ENCODE measurements at places on chromosomes 2 and 18. TPM values are rescaled to one million over a fixed set of nuclear protein-coding genes. Genes with fewer than 3 reads are reported as not detected.

DNA sequence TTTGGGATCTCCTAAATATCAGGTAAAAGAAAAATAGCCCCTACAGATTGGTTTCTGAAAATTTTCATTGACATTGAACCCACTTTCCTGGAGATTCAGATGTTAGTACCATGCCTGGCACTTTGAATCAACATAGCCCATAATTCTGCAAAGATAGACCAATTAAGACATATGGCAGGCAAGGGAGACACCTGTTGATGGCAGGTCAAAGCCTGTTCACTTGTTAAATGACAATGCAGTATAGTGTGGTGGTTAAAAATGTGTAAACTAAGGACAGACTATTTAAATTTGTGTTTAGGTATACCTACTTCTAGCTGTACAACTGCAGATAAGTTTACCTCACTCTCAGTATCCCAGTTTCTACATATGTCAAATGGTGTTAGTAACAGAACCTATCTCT is 178.1 kb upstream of the MMADHC start:
- H3K27me3 ChIP-seq, result no peaks in the 10 kb centered on the region
- no peak overlapping the region for H3K27ac ChIP-seq
- H3K36me3 ChIP-seq, result no peaks in the 10 kb centered on the region
- no peak overlapping the region for H3K4me3 ChIP-seq
- DNase-seq, result no peak

- no peak overlapping the region for H3K4me3 ChIP-seq
- DNase-seq, result no peak
- H3K36me3 ChIP-seq, result no peaks in the 10 kb centered on the region
- H3K27ac ChIP-seq, result no peak overlapping the region
- no peaks in the 10 kb centered on the region for H3K27me3 ChIP-seq
Observed at GRCh38 chr18:73880387-73880786, 267.2 kb downstream of the FBXO15 start.

DNA sequence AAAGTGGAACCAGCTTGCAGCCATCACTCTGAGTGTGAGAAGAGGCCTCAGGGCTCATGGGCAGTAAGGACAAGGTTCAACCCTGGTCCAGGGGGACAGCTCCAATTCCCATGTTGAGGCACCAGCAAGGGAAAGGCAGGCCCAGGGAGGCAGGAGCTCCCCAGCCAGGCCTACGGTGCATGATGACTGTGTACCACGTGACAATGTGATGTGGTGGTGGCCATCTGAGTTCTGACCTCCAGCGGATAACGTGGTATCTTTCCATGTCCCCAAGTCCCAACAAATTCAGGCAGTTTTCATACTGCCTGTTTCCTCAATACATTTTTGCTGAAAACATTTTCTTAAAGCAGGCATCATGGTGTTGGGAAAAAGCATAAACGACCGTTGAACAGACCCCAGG is 36.1 kb upstream of the COL6A3 start:
- H3K4me1 ChIP-seq, result peaks cover 32% of the 10 kb centered on the region
- DNase-seq, result no peak
- no peaks in the 10 kb centered on the region for H3K36me3 ChIP-seq
- H3K4me3 ChIP-seq, result no peak overlapping the region

- H3K27me3 ChIP-seq, result no peaks in the 10 kb centered on the region
- peak overlapping the region; percentile 89 for H3K4me3 ChIP-seq
- peaks cover 39% of the 10 kb centered on the region for H3K4me1 ChIP-seq
- DNase-seq, result no peak
Observed at GRCh38 chr2:240585101-240585500, 1.4 kb upstream of the CAPN10 start.

RAX gene
- not detected for total RNA-seq

KCNIP3 gene
- total RNA-seq, result 2.9 TPM

B3GNT7 gene
- total RNA-seq, result 0.60 TPM

- peaks cover 66% of the 10 kb centered on the region for H3K4me1 ChIP-seq
- H3K27ac ChIP-seq, result peak overlapping the region; percentile 99
- H3K4me3 ChIP-seq, result no peak overlapping the region
- H3K36me3 ChIP-seq, result no peaks in the 10 kb centered on the region
- no peaks in the 10 kb centered on the region for H3K27me3 ChIP-seq
- no peak for DNase-seq
Observed at GRCh38 chr2:218223046-218223445, 6.1 kb downstream of the ARPC2 start.

GRCh38 chr2:138600732-138601457 is 99.3 kb downstream of the SPOPL start:
- H3K27me3 ChIP-seq, result no peaks in the 10 kb centered on the region
- DNase-seq, result no peak
- H3K27ac ChIP-seq, result no peak overlapping the region
- no peaks in the 10 kb centered on the region for H3K36me3 ChIP-seq

TDRD15 gene
- not detected for total RNA-seq

- DNase-seq, result no peak
- H3K36me3 ChIP-seq, result no peaks in the 10 kb centered on the region
- no peak overlapping the region for H3K27ac ChIP-seq
- H3K4me3 ChIP-seq, result no peak overlapping the region
- H3K4me1 ChIP-seq, result no peaks in the 10 kb centered on the region
Observed at GRCh38 chr2:2331881-2332280, 806 bp upstream of the MYT1L start.

GRCh38 chr2:120678251-120678650 is 57.4 kb upstream of the GLI2 start:
- DNase-seq, result no peak
- H3K36me3 ChIP-seq, result no peaks in the 10 kb centered on the region
- H3K27ac ChIP-seq, result no peak overlapping the region

SLC5A7 gene
- total RNA-seq, result not detected

- peak overlapping the region; percentile 71 for H3K27ac ChIP-seq
- H3K27me3 ChIP-seq, result no peaks in the 10 kb centered on the region
- no peak overlapping the region for H3K4me3 ChIP-seq
- H3K36me3 ChIP-seq, result no peaks in the 10 kb centered on the region
- DNase-seq, result peak; percentile 64
Observed at GRCh38 chr2:27723372-27724144, 48.0 kb upstream of the MRPL33 start.

DNA sequence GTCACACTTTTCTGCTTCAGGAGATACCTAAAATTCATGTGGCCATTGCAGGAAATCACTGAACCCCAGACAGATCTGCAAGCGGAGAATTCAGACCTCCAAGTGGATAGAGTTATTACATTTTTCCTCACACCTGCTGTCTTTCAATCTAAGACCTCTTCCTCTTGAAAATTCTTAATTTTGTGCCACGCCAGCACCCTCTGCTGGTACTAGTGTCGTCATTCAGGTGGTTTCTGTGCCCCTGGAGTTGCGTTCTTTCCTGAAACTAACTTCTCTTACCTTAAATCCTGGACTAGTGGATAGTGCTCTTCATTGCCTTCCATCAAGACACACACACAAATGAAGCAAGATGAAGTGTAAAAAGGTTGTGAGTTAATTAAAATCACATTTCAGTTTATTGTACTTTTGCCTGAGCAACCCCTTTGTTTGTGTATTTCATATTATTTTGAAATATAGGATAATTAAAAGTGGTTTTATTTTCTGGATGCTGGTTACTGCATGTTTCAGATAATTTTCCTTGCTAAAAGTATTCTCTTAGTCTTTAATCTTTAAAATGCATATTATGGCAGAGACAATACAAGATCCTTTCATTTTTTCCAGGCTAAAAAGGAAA is 1.6 kb upstream of the DNER start:
- no peaks in the 10 kb centered on the region for H3K4me1 ChIP-seq
- H3K4me3 ChIP-seq, result no peak overlapping the region
- DNase-seq, result no peak
- H3K27ac ChIP-seq, result no peak overlapping the region
- H3K36me3 ChIP-seq, result no peaks in the 10 kb centered on the region

DNA sequence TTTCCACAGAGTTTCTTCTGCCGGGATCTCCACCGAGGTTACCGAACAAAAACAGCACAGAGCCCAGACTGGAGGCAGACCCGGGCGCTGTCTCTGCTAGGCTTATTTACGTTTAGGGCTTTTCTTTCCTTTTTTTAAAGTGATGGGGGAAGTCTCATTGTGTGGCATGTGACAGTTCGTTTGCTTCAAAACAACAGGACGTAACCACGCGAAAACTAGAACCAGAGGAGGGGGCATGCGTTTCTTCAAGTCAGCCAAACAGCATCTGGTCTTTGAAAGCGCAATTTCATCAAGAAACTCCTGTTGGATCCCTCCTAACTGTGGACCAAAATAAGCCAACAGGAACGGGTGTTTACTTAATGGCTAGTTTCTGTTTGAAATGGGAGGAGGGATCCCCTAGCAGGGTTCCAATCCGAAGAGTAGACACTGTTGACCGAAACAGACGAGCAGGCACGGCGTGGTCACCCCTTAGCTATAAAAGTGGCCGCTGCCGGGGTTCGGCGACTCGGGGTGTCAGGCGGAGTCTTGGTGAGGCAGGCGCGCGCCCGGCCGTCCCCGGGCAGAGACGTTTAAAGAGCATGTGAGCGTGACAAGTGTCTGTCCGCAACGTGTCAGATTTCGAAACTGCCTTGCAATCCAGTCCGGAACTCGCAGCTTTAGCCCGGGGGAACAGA is 997 bp upstream of the TGIF1 start:
- H3K4me1 ChIP-seq, result peaks cover 14% of the 10 kb centered on the region
- peak overlapping the region; percentile 98 for H3K27ac ChIP-seq
- no peaks in the 10 kb centered on the region for H3K36me3 ChIP-seq
- DNase-seq, result peak; percentile 97
- H3K4me3 ChIP-seq, result peak overlapping the region; percentile 97

- no peaks in the 10 kb centered on the region for H3K4me1 ChIP-seq
- H3K27me3 ChIP-seq, result no peaks in the 10 kb centered on the region
- no peak overlapping the region for H3K27ac ChIP-seq
- no peak overlapping the region for H3K4me3 ChIP-seq
- no peak for DNase-seq
- no peaks in the 10 kb centered on the region for H3K36me3 ChIP-seq
Observed at GRCh38 chr2:38948995-38949394, 59.3 kb downstream of the ARHGEF33 start.

GRCh38 chr2:168519534-168520308 is 63.6 kb downstream of the CERS6 start:
- H3K4me1 ChIP-seq, result peaks cover 43% of the 10 kb centered on the region
- H3K27ac ChIP-seq, result no peak overlapping the region
- H3K36me3 ChIP-seq, result no peaks in the 10 kb centered on the region
- no peak for DNase-seq
- H3K27me3 ChIP-seq, result no peaks in the 10 kb centered on the region

GNAL gene
- 5.1 TPM for total RNA-seq

DNA sequence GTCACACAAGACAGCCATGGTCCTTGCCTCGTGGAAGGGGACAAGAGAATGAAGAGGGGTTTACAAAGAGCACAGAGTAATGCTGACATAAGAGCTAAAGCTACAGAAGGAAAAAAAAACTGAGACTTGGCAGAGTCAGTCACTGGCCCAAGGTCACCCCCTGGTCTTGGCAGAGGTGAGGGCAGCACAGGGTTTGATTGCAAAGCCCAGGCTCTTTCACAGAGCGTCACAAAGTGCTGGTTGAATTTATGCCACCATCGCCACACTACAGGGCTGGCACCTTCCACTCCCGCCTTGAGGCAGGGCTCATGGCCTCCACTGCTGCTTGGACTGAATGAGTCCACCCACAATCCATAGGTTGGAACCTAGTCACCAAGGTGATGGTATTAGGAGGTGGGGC is 190.2 kb downstream of the INHBB start:
- peak overlapping the region; percentile 37 for H3K27ac ChIP-seq
- H3K27me3 ChIP-seq, result no peaks in the 10 kb centered on the region

GRCh38 chr2:17827316-17827715 is 11.1 kb downstream of the MSGN1 start:
- H3K27ac ChIP-seq, result no peak overlapping the region
- DNase-seq, result no peak
- peaks cover 10% of the 10 kb centered on the region for H3K4me1 ChIP-seq
- no peaks in the 10 kb centered on the region for H3K36me3 ChIP-seq

DNA sequence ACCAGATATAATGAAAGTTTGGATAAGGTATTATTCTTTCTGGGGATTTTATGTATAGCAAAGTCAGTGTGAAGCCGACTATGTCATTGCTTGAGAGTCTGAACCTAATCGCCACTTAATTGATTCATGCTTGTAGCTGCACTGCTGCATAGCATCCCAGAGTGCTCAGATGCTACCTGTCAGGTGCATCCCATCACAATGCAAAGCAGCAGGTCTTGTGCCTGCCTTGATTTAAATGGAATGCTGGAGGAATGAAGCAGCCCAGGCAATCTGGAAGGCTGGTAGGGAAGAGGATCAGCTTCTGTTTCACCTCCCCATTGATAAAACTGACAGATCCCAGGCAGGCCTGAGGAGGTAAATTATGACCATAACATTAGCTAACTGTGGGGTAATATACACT is 40.4 kb upstream of the ATIC start:
- no peak for DNase-seq
- H3K27me3 ChIP-seq, result no peaks in the 10 kb centered on the region
- no peaks in the 10 kb centered on the region for H3K4me1 ChIP-seq
- H3K4me3 ChIP-seq, result no peak overlapping the region

DNA sequence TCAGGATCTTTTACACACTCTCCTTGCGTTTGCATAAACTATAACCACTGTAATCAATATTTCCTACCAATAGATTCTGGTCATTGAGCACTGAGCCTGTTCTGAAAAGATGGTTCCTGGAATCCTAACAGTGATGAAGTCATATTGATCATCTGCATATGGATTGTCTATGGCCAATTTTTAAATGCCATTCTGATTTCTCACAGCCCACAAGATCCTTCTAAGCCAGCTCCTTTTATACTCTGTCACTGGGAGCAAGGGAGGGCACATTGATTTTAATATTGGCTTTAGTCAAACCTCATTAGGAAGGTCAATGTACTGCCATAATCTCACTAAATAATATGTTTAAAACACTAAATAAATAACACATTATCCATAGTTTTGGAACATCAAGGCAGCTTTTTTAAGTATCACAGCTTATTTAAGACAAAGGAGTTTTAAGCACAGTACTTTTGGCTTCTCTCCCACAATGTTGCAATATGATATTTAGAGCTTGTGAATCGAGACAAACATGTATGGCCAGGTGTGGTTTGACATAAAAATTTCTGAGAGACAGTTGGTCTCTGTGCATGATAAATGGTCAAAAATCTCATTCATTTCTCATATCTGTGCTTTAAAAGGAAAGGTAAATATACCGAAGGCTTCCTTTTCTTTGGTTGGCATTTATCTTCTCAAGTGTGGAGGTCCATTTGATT is 267.3 kb downstream of the MTX2 start:
- no peak overlapping the region for H3K4me3 ChIP-seq
- H3K27me3 ChIP-seq, result no peaks in the 10 kb centered on the region
- H3K36me3 ChIP-seq, result no peaks in the 10 kb centered on the region
- peaks cover 5% of the 10 kb centered on the region for H3K4me1 ChIP-seq

GRCh38 chr2:112301171-112301584 is 25.8 kb downstream of the ZC3H6 start:
- H3K4me1 ChIP-seq, result peaks cover 3% of the 10 kb centered on the region
- no peaks in the 10 kb centered on the region for H3K36me3 ChIP-seq
- no peaks in the 10 kb centered on the region for H3K27me3 ChIP-seq
- DNase-seq, result no peak
- H3K27ac ChIP-seq, result no peak overlapping the region
- no peak overlapping the region for H3K4me3 ChIP-seq

GRCh38 chr18:24986666-24987302 is 365.2 kb downstream of the ZNF521 start:
- H3K27ac ChIP-seq, result peak overlapping the region; percentile 87
- no peak for DNase-seq
- peak overlapping the region; percentile 59 for H3K4me3 ChIP-seq
- no peaks in the 10 kb centered on the region for H3K36me3 ChIP-seq
- H3K4me1 ChIP-seq, result peaks cover 58% of the 10 kb centered on the region
